Esophagus mucosa (tissue), 1 donor: ENCODE measurements at places on chromosomes 1 and 21. TPM values are rescaled to one million over a fixed set of nuclear protein-coding genes. Genes with fewer than 3 reads are reported as not detected.

GRCh38 chr1:151000408-151000807, 6.3 kb downstream of the MINDY1 start:
- ATAC-seq: no peak

GRCh38 chr21:39000496-39000895, 182.8 kb downstream of the PSMG1 start:
- peak; percentile 27 for ATAC-seq

GRCh38 chr1:57443004-57443403, 19.1 kb upstream of the DAB1 start:
- no peak for ATAC-seq

DNA sequence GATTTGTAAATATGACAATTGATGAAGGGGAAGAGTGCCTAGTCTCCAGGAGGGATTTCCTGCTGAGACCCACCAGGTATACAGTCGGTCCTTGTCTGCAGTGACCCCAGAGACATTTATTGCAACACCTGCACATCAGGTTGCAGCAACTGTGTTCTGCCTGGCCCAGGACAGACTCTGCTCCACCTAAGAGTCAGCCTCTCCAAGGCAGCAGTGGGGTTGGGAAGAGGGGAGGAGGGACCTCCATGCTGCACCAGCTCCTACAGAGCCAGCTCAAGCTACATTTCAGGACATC, 120.4 kb upstream of the IRF2BP2 start:
- no peak for ATAC-seq

DNA sequence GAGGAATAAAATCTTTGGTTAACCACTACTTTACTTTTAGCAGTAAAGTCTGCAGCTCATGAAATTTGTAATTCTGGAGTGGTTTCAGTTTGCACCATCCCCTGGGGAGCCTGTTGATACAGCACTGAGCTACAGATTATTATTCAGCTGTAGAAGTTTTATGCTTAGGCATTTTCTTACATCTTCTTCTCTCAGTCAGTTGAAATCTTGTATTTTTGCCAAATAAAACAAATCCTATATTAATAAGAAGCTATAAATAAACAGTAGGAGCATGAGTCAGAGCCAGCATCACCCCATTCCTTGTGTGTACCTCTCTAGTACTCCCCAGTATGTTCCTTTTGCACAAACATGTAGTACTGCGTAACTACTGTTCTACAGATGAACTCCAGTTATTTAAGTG, 118.9 kb downstream of the ATF6 start:
- ATAC-seq: peak; percentile 88

DNA sequence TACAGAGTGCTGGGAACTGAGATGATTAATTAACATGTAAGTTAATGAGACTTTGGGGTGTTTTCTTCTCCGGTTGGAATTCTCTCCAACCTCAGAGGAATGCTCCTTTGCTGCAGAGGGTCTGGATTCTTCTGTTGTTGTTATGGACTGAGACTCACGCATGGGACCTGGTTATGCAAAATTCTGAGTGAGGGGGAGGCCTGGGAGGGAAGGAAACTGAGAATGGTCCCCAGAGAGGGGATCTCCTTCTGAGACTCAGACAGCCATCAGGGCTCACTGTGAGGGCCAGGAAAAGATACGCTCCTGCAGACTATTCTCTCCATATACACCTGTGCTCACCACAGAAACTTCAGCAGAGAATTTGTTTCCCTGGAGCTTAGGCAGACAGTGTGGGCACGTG, 56.3 kb downstream of the HTR6 start:
- ATAC-seq: no peak

DNA sequence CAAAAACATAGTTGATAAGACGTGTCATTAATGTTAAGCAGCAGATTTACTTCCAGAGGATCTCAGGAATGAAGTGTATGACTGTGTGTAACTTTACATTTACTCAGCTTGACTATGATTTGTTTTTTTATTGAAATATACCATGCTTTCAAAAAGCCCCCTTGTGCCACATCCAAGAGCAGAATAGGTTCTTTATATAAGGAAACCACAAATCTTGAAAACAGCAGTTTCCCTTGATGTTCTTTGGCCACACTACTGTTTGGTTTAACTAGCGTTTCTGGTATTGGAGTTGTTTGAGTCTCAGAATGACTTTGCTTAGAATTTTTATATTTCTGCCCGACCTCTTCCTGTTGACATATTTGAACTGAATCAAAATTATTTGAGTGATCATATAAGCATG, 25.0 kb downstream of the LRRC8C start:
- no peak for ATAC-seq

- no peak for ATAC-seq
These were observed 212.5 kb upstream of the MAP1LC3C start for GRCh38 chr1:242211254-242212022.

- ATAC-seq: no peak
These were observed 642.9 kb downstream of the AJAP1 start for GRCh38 chr1:5297180-5297885.

DNA sequence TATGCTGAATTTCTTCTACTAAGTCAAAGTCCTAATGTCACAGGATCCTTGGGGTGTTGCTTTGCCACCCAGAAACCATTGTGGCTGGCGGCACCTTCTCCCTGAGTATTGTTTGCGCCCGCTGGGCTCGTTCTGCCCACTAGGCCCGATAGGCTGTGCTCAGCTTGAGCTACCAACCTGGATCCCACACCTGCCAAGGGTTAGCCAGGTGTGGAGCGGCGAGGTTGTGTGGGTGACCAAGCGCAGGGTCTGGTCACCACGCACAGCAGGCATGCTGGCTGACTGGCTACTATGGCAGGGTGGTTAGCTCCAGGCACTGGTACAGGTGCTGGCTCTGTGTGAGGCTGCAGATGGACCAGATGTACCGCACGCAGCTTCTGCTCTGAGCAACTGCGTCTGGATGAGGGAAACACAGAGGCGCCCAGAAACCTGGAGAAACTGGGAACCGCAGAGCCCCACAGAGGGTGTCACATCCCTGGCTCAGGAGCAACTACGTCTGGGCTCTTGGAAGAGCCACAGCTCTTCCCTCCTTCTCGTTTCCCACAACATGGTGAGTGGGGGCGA, 50.3 kb upstream of the SCYL3 start:
- no peak for ATAC-seq

DNA sequence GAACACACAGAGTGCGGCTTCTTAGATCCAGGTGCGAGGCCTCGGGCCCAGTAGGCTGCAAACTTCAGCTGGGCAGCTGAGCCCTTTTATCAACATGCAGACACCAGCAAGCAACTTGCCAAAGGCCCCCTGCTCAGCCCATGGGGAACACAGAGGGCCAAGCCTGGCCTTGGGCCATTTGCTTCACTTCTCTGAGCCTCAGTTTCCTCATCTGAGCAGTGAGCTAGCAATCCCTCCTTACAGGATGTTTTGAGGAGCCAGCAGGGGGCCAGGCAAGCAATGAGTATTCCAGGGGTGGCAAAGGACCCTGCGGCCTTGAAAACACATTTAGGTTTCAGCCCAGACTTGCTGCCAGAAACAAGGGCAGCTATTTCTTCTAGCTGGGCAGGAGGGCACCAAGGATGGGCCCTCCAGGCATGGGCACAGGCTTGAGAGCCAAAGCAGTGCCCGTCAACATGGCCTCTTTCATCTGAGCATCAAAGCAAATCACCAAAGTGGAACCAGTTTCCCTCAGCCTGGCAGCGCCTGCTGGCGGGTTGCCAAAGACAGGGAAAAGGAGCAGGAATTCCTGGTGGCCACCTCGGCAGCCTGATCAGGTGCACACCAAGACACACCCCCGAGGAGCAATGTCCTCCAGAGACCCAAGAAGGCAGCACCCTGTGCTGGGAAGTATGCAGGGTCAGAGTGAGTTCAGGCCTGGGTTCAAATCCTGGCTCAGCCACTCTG, 1.4 kb downstream of the MATN1 start:
- ATAC-seq: no peak

GRCh38 chr1:212078826-212079225, 43.3 kb downstream of the DTL start:
- ATAC-seq: no peak

- no peak for ATAC-seq
These were observed 71.2 kb downstream of the GPR161 start for GRCh38 chr1:168065506-168065905.

GRCh38 chr1:225655509-225656258, 2.8 kb upstream of the ENAH start:
- peak; percentile 69 for ATAC-seq

- ATAC-seq: peak; percentile 95
These were observed 392.2 kb downstream of the VAV3 start for GRCh38 chr1:107572674-107573211.

DNA sequence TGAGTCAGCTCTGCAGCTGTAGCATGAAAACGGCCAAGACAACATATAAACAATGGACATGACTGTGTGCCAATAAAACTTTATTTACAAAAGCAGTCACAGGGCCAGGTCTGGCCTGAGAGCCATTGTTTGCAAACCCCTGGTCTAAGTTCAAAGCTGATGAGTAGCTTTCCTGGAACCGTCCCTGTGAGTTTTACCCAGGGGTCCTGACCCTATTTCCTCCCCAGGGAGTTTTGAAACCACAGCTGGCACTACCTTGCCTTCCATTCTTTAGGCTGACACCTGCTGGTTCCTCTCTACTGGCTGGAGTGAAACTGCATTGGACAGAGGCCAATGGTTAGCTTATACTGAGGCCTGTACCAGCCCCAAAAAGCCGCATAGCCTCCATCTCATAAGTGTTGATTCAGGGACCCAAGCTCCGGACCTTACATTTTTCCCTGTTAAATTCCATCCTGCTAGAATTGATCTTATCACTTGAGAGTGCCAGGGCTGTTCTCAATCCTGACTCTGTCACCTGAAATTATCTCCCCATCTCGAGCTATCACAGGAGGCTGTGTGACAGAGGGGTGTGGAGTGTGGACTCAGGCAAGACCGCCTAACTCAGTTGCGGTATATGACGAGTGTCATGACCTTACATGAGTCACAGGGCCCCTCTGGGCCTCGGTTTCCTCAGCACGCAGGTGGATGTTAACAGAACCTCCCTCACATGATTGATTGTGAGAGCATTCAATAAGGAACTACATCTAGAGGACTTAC, 343.6 kb downstream of the NPHP4 start:
- no peak for ATAC-seq

- no peak for ATAC-seq
These were observed 88.4 kb downstream of the DYRK1A start for GRCh38 chr21:37454869-37455503.

GRCh38 chr21:33266789-33267135, 595 bp downstream of the IL10RB start:
- ATAC-seq: peak; percentile 14

GRCh38 chr21:38661197-38661871, 144.4 kb upstream of the ETS2 start:
- peak; percentile 74 for ATAC-seq

DNA sequence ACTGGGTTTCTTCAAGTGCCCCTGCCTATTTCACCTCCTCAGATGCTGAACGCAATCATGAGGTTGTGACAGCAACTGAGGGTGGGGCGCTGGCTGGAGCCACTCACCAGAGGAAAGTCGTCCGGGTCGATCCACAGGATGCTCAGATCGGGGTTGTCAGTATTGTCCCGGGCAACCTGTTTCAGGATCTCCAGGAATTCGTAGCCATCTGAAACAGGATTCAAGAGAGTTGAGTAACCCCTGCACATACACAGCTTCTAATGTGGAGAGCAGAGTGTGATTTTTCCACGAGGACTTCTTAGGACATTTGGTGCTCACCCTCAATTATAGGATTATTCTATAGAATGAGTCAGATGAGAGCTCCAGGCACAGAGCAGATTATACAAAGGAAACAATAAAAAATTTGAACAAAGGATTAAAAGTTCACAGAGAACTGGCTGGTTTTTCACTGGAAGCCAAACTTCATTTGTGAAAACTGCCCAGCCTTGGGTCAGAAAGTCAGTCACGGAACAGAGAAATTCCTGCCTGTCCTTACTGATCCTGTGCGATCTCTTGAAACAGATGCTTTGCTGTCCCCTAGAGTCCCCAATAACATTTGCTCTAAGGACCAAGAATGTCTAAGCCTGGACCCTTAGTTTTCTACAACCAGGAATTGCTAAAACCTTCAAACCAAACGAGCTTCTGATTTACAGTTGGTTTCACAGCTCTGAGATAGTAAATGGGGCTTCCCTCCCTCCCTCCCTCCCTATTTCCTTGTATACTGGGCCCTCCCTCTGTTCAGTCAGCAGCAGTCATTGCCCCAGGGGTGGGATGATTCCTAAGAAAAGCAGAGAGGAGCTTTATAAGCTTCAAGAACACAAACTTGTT, 63.2 kb downstream of the CASQ2 start:
- peak; percentile 81 for ATAC-seq

DNA sequence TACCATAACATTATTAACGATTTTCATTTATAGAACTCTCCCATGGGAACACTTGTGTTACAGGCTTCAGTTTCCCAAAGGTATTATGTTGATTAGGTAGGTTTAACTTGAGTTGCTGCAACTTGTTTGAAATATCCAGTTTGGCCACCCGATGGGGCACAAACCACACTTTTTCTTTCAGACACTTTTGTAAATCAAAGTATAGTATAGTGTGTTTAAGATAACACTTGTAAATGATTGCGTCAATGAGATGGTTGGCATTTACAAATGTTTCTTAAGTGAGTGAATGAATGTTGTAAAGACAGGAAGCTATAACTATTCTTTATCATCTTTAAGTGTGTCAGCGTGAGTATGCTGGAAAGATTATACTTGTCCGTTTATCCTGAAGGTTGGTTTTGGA, 4.3 kb downstream of the XPR1 start:
- no peak for ATAC-seq

- ATAC-seq: peak; percentile 49
These were observed 6.4 kb downstream of the GFI1 start for GRCh38 chr1:92480200-92480812.

- no peak for ATAC-seq
These were observed 126.9 kb upstream of the ATP1A1 start for GRCh38 chr1:116246174-116246573.

GBP7 gene
- total RNA-seq: not detected

CAPN9 gene
- not detected for total RNA-seq

OVAAL gene
- total RNA-seq: not detected

HTR6 gene
- not detected for total RNA-seq

DYNLT5 gene
- not detected for total RNA-seq

SLC30A10 gene
- 0.12 TPM for total RNA-seq

ADAM30 gene
- not detected for total RNA-seq

DVL1 gene
- total RNA-seq: 48.5 TPM

SV2A gene
- total RNA-seq: 0.20 TPM

TRNP1 gene
- 75.0 TPM for total RNA-seq
